NCI-H187 treated with DMSO at 0.1 percent for 48 hours (cell line): ENCODE measurements at places on chromosomes 2 and 18.
A peak's percentile ranks its signal among the peaks of the same experiment; 100 is the strongest.

DNA sequence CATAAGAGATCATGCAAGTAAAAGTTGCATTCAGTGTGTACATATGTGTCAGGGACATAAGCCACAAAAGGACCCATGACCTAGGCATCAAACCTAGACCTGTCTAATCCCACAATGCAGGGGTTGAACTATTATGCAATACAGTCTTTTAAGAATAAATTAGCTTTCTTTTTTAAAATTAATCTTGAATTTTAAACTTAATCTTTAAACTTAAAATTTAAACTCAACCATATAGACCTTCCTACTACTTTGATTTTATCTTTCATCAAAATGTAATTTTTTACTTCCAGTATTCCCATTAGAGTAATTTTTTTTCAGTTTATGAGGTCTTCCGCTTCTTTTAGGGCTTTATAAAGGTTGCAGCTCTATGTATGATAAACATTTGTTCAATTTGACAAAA lies 702.9 kb downstream of the SUCLG1 start:
- no peak for DNase-seq

GRCh38 chr2:219159771-219160185 lies 837 bp downstream of the NHEJ1 start:
- no peak for DNase-seq

DNA sequence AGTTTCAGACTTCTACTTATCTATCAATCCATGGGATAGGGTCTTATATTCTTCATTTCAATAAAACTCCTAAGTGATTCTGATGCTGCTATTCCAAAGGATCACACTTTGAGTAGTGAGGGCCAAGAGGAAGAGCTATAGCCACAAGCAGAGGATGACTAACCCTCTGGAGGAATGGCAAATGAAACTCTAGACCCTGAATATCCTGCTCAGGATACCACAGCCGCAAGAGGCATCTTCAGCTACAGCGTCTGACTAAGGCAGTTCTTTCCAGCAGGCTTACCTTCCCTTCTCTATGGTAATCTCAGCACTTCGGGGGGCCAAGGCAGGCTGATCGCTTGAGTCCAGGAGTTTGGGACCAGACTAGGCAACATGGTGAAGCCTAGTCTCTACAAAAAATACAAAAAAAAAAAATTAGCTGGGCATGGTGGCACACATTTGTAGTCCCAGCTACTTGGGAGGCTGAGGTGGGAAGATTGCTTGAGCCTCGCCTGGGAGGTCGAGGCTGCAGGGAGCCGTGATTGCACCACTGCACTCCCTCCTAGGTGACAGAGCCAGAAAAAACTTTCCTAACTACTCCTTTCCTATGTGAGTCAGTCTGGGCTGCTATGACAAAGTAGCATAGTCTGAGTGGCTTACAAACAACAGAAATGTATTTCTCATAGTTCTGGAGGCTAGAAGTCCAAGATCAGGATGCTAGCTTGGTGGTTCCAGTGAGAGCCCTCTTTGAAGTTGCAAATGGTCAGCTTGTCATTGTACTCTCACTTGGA lies 371.9 kb downstream of the IRS1 start:
- no peak for DNase-seq

GRCh38 chr2:121583555-121583954 lies 52.9 kb downstream of the RNU4ATAC start:
- peak; percentile 6 for DNase-seq

GRCh38 chr2:71927757-71928715 lies 219.6 kb downstream of the CYP26B1 start:
- DNase-seq: no peak

DNA sequence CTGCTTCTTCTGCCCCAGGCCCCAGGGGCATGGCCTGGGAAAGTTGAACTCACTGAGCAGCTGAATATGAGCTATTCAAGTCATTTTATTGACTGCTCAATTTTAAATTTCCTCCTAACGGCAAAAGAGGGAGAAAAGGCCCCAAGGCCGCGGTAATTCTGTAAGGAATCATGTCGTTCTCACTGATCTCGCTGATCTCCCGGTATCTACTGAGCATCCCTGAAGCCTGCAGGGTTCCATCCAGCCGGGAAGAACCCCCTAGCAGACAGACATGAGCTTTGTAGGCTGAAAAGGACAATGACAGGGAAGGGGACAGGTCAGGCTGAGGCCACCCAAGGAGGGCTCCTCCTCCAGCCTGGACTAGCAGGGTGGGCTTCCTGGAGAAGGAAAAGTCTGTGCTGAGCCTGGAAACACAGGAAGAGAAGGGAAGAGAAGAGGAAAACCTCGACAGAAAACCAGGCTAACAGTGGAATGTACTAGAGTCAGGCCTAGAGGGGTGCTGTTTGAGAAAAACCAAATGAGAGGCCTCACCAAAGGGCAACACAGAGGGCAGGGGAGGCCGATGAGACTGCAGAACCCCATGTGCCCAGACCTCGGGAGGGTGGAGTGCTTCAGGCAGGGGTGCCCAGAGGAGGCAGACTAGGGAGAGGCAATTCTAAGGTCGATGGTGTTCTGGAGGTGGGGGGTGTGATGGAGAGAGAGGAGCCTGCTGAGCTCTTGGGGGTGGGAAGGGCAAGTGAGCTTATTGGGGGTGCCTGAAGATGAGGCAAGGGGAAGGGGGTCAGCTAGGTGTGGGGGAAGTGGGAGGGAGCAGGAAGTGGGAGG lies 2.9 kb upstream of the NPPC start:
- no peak for DNase-seq

- no peak for DNase-seq
These were observed 127.6 kb upstream of the HNMT start for GRCh38 chr2:137836671-137837070.

GRCh38 chr2:106163948-106164545 lies 30.1 kb downstream of the UXS1 start:
- DNase-seq: no peak

DNA sequence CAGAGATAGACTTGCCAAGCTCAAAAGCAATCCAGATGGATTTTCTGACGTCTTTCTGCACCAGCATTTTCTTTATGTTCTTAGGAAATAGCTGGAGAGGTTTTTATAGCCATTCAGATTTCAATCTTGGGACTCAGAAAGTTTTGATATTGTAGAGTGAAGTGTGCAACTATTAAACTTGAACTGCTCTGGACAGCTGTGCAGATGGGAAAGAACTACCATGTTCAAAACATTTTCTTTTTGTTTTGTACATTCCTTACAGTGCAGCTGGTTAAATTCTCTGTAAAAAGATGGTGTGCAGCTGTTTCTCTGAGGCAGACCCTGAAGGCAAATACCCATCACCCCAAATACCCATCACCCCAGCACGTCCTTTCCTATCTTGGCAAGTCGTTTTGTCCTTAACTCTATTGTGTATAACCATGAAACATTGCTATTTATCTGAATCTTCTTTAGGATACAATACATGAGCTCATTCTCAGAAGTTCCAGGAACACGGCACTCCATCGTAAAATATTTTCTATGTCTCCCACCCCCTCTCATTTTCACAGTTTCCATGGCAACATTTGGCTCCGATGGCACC lies 38.8 kb downstream of the AQP4 start:
- DNase-seq: no peak

DNA sequence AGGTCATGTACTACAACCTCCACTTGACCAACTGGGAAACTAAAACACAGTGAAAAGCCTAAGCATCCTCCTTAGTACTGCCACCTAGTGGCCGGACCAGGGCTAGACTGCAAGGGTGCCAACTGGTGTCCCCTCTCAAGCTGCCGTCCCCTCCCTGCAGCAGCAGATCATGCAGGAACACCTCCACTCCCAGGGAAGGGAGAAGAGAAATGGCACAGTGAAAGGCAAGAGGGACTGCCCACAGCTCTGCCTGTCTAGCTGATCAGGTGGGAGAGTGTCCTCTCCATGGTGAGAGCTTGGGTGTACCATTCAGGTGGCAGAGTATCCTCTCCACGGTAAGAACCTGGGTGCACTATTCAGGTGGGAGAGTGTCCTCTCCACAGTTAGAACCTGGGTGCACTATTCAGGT lies 78.1 kb downstream of the AAK1 start:
- no peak for DNase-seq

- DNase-seq: no peak
These were observed 155.3 kb downstream of the RAD51AP2 start for GRCh38 chr2:17362956-17363355.

- no peak for DNase-seq
These were observed 308.5 kb downstream of the IRS1 start for GRCh38 chr2:226491112-226491511.

DNA sequence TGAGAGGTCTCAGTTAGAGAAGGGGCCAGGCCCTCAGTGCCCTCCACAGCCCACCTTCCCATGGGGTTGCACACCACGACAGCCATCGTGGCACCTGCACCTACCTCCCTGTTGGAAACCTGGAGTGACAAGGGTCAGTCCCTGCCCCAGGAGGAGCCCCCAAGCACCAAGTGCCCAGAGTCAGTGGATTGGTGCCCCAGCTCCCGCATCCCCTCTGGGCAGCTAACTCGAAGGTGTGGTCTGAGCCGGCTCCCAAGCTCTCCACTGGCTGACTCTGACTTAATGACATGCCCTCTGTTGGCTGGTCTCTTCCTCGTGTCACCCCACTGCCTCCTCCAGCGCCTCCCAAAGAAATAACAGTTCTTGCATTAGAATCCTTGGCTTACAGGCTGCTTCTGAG lies 116.4 kb downstream of the NDUFA10 start:
- no peak for DNase-seq

DNA sequence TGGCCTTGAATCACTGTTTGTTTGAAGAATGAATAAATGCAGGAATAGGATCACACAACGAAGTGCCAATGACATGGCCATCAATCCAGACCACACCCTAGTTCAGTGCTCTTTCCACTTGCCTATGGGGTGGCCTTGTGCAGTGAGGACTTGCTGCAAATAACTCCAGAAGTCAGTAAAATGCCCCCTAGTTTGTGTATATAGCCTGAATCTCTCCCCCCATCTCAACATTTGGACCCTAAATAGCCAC lies 299 bp downstream of the FABP1 start:
- no peak for DNase-seq

DNA sequence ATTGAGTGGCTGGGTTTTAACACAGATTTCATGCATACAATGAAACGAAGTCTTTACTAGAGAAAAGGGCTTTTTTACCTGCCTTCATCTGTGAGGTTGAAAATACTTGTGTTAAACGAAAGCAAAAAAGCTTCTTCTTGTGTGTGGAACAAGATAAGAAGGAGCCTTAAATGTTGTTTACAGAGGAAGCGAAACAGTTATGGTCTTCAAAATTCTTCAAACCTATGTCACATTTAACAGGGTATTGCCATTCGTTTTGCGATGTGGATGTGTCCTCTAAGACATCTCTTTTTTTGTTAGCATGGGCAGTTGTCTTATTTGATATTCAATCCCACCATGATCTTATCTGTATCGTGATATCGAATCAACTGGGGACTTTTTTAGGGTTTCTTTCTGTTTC lies 532.6 kb downstream of the TMEM182 start:
- no peak for DNase-seq

- no peak for DNase-seq
These were observed 124.8 kb downstream of the PTH2R start for GRCh38 chr2:208531361-208531760.

GRCh38 chr2:85179541-85179940 lies 46.3 kb downstream of the TCF7L1 start:
- DNase-seq: no peak

- DNase-seq: no peak
These were observed 11.2 kb downstream of the ZNF142 start for GRCh38 chr2:218648088-218648786.

DNA sequence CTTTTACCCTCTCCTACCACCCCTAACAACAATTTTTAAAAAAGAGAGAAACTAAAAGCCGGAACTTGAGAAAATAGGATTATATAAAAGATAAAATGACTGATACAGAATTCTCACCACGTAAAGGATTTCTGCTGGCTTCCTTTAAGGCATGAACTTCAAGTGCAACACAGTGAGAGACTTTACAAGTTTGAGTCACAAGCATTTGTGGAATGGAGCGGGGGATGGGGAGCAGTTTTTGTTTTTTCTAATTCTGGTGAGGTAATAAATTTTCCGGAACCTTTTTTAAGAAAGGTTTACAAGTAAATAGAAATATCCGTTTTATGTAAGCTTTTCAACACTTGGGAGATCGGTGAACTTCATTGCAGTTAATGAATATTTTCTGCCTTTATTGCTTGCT lies 1.8 kb upstream of the CDH2 start:
- DNase-seq: no peak

DNA sequence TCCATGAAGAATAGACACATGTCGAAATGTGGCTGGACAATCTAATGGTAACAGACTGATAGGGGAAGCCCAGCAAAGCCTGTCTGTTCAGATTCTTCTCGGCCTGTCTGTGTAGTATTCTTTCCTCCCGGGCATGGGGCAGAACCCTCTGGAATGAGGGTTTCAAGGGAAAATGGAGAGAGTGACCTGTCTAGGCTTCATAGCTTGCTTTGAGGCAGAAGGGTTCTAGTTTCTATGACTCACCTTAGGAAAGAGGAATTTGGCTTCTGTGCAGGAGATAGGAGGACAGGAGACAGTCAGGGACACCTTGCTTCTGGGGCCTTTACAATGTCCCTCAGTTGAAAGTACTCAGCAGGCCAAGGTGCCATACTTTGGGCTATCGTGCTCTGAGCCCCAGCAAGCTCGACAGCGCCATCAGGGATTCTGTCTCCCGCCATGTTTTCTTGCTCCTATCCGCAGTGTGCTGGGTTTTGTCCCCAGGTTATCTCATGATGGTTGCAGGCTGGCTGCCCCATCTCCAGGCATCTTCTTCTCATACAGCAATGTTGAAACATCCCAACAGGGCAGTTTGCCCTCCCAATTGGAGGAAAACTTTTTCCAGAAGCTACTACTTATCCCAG lies 74.7 kb upstream of the TLK1 start:
- DNase-seq: no peak

DNA sequence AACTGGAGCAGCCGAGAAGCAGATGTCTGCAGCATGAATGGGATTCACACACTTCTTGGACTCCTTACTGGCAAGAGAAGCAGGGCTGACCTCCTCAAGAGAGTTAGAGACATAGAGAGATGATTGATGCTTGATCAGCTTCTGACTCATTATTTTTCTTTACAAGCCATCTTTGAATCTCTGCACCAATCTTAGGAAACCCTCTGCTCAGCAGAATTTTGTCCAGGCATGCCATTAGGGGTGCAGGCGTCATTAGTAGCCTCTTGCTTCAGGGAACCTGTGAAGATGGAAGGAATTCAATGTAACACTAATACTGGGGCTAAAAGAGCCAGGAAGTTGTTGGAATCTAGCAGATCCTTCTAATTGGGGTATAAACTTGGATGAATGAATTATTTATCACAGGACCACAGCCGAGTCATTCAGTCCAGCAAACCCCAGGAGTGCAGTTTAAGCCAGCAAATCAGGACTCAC lies 151.8 kb downstream of the MGAT5 start:
- DNase-seq: no peak
